ENCODE measurements at places on chromosomes 12 and 14. TPM values are rescaled to one million over a fixed set of nuclear protein-coding genes. Genes with fewer than 3 reads are reported as not detected.

The MPHOSPH9 gene
- total RNA-seq = 37.7 TPM

The THAP2 gene
- total RNA-seq = 2.7 TPM

The EID3 gene
- total RNA-seq = 2.7 TPM

The KRT71 gene
- not detected for total RNA-seq

The GALNT16 gene
- 0.13 TPM for total RNA-seq

The REC8 gene
- total RNA-seq = 1.7 TPM

The C14orf39 gene
- under 0.01 TPM for total RNA-seq

The CPNE6 gene
- not detected for total RNA-seq
